Stimulated activated CD4-positive, alpha-beta T cell treated with anti-CD3 and anti-CD28 coated beads, Interleukin-2, amount 100 ng/mL, for 4 hours (primary cell): ENCODE measurements at places on chromosomes 6 and 20.

DNA sequence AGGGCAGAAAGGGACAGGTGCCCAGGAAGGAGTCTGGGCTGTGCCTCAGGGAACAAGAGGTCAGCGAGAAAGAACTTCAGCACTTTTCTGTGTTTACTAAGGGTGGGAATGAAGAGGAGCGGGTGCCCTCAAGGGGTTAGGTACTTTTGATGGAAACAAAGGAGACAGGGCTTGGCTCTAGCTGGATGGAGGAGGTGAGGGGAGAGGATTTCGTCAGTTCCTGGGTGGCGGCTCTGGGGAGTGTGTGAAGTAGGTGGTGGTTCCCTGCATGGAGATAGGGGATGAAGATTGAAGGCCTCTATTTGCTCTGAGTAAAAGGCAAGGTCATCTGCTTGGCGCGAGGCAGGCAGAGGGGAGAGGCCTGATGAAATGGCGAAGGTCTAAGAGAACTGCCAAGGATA is 40.0 kb upstream of the ANKRD60 start:
- DNase-seq = no peak

DNA sequence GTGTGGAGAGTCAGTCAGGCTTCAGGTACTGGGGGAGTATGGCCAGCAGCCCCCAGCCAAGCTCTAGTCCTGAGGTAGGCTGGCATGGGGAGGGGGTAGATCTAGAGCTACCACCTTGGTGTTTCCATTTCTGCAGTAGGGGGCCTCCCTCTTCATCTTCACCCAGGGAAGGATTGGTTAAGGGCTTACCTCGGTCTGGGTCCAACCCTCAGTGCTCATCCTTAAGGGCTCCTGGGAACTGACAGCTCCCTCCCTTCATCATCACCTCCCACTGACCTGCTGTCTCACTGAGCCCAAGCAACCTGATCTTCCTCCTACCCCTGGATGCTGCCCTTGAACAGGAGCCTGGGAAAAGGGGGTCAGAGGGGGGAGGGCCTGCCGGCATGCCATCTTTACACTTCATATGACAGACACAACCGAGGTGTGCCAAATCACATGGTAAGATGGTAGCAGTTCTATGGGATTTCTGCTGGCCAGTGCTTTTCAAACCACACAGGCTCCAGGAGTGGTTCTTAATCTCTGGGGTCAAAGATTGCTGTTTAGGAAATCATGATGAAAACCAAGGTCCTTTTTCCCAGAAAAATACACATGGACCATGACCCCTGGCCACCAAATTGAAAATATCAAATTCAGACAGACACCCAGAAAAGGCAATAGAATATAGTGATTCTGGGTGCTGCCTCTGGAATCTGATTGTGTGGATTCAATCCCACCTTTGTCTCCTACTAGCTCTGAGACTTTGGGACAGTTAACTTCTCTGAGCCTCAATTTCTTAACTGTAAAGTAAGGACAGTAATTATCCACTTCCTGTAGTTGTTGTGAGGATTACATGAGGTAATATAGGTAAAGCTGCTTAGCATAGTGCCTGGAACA is 3.0 kb downstream of the TP53INP2 start:
- no peak for DNase-seq

- DNase-seq = no peak
Measured at GRCh38 chr6:129785756-129786135, 75.4 kb downstream of the TMEM244 start.

GRCh38 chr6:149153100-149153499 is 164.4 kb upstream of the TAB2 start:
- no peak for DNase-seq

DNA sequence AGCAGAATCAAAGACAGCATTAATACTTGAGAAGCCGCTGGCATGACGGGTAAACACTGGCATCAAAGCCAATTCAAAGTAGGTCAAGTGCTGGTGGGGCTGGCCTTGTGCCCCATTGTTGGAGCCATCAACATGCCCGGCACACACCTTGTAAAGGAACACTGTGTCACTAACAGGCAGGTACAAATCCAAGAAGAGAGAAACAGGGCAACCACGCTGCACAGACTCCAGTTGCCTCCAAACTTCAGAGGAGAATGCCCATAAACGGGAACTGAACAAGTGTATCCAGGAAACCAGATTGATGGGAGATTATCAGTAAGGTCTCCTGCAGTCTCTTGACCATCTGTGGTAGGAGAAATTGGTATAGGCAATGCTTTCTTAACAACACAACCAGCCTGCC is 127.0 kb upstream of the STXBP5 start:
- no peak for DNase-seq

- DNase-seq = no peak
Measured at GRCh38 chr6:42260396-42260888, 42.8 kb upstream of the MRPS10 start.

GRCh38 chr6:134447423-134447822 is 129.5 kb upstream of the SGK1 start:
- no peak for DNase-seq

- DNase-seq = no peak
Measured at GRCh38 chr6:67885081-67886033, 749.7 kb upstream of the ADGRB3 start.

DNA sequence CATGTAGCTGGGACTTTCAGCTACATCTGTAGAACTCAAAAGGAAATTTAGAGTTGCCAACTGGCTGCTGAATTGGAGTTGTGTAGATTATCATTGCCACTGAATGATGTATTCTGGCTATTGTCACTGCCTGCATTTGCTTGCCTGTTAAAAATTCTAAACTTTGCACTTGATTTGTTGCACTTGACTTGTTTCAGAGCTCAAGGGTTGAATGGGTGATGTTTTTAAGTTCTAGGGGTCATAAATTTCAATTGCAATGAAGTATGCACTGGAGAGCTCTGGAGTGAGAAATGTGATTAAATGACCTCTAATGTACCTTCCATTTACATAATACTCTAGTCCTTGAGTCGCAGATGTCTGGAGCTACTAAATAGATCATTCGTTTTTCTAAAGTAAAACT is 102.4 kb downstream of the TNFRSF21 start:
- DNase-seq = no peak

DNA sequence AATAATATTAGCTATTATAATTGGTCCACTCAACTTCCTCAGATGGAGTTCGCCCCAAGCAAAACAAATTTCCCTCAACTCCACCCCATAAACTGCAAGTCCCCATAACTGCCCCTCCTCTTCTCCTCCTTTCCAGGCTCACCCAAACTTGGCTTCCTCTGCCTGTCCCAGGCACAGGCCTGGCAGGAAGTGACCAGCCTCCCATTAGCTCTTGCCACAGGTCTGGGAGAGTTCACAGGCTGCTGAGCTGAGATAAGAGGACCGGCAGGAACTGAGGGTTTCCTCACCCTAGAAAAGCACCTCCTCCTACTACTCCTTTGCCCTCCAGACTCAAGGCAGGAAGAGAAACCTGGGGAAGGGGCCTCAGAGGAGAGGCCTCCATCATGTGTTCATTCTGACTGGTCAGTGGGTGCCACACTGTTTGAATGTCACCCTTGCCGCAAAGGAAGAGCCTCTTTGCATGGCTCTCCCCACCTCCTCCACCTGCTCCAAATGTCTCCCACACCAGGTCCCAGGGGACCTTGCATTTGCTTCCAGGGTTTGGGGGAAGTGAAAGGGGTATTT is 24.5 kb upstream of the SMIM29 start:
- no peak for DNase-seq

- DNase-seq = no peak
Measured at GRCh38 chr6:42937548-42938427, 8.5 kb downstream of the CNPY3 start.

GRCh38 chr6:89692256-89692655 is 53.7 kb upstream of the LYRM2 start:
- DNase-seq = no peak

- DNase-seq = no peak
Measured at GRCh38 chr6:124688369-124688768, 273.9 kb upstream of the RNF217 start.

GRCh38 chr20:17664025-17664633 is 17.9 kb downstream of the RRBP1 start:
- no peak for DNase-seq

DNA sequence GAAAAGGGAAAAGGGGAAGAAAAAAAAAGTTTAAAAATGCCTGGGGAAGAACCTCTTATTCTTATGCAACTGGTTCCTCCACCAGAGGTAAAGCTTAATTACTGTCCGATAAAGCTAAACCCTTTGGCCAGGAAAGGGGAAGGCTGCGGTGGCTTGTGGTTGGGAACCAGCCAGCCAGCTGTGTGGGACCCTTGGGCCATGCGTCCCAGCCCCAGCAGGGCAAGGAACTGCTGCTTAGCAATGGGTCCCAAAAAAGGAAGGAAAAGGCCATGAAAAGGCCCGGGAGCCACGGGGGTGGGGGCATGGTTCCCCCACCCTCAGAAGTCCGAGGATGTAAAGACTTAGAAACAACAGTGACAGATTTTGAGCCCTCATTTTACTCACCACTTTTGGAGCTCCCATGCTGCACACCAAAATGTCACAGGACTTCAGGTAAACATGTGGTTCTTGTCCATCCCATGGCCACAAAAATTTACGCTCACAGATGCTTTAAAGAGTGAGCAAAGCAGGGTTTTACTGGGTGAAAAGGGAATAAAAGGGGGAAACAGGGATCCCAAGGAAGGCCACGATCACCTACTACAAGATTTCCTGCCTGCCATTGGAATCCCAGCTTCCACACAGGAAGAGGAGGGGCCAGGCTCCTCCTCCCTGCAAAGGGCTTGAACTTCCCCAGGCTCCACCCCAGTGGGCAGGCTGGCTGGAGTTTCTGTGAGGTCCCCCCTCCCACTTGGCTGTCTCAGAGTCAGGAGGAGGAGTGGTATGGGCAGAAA is 1234.7 kb upstream of the GJE1 start:
- DNase-seq = no peak

DNA sequence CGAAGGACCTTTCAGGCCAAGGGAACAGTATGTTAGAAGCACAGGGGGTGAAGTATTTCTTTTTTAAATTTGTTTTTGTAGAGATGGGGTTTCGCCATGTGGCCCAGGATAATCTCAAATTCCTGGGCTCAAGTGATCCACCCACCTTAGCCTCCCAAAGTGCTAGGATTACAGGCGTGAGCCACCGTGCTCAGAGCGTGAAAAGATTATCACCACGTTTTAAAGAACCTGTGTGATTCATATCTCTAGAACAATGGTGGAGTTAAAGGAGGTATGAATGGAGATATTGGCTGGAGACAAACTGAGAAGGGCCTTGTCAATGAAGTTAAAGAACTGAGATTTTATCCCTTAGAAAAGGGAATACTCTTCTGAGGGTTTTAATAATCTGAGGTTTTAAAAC is 9.7 kb downstream of the ASF1A start:
- DNase-seq = no peak

- no peak for DNase-seq
Measured at GRCh38 chr6:18211338-18211737, 53.0 kb downstream of the DEK start.

DNA sequence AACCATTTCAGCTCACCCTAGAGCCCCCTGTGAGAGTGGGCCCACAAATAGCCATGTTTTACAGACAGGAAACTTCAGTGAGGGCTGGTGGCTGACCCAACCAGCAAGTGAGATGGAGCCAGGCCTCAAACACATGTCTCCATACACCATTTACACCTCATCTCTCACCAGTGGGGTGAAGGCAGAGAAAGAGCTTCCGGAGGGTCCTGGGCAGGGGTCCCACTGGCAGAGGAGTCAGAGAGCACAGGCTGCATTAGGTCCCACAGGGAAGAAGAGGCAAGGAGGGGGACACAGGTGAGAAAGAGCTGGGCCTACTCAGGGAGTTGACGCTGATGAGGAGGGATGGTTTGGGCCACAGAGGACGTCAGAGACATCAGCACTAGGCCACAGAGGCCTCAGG is 172.6 kb downstream of the VEGFA start:
- DNase-seq = no peak

DNA sequence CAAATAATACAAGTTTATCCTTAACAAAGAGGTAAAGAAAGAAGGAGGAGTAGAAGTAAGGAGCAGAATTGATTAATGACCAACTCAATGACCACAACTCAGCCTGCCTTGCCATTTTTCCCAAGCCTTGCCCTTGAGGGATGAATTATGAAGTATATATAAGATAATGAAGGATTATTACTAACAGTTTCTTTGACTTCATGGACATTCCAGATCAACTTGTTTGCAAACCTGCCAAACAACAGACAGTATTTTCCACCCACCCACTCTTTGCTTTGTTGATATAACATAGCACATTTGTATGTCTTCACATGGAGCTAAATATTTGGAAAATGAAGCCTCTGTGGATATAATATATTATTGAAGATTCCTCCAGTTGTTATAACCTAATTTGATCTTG is 9.9 kb upstream of the C6orf141 start:
- no peak for DNase-seq

GRCh38 chr20:42181064-42181463 is 562.9 kb upstream of the CHD6 start:
- no peak for DNase-seq

GRCh38 chr6:145204301-145204700 is 531.0 kb downstream of the EPM2A start:
- DNase-seq = no peak

DNA sequence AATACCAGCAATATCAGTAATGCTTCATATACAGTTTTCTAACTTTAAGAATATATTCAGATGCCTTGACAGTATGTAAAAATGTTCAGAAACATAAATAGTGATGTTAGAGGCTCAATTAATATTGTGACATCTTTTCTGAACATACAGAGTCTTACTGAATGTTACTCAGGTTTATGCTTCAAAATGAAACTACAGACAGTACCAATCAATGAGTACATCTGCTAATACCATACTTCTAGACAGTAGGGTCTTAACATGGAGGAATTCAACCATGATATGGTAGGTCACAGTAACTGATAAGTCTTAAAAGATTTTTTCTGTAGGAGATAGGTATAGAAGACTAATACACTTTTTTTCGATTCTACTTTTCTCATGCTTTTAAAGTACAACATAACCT is 8.3 kb downstream of the GCLC start:
- DNase-seq = no peak

GRCh38 chr6:163892824-163893561 is 478.5 kb downstream of the QKI start:
- DNase-seq = no peak

GRCh38 chr6:108693430-108694154 is 132.9 kb downstream of the FOXO3 start:
- DNase-seq = no peak

GRCh38 chr6:56314683-56315523 is 67.5 kb upstream of the COL21A1 start:
- no peak for DNase-seq

DNA sequence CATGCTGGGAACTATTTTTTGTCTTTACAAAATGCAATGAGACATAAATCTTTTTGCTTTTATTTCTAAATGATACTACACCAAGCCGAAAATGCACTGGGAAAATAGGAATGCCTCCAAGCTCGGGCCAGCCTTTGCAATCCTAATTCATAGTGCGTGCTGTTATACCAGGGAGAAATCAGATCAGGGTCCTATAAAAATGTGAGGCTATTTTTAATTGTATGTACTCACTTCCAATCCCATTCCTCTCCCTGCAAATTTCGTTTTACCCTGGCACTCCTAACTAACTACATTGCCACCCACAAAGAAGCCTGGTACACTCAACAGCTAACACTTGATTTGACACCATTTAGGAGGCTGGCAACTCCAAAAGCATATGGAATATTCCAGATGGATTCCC is 350.6 kb upstream of the ZFP64 start:
- DNase-seq = no peak

GRCh38 chr6:129607581-129608186 is 102.3 kb downstream of the ARHGAP18 start:
- no peak for DNase-seq
